ENCODE measurements at places on chromosomes 16 and 17.

GRCh38 chr16:3004319-3004718 is 8.4 kb upstream of the CLDN9 start:
- DNase-seq: no peak

DNA sequence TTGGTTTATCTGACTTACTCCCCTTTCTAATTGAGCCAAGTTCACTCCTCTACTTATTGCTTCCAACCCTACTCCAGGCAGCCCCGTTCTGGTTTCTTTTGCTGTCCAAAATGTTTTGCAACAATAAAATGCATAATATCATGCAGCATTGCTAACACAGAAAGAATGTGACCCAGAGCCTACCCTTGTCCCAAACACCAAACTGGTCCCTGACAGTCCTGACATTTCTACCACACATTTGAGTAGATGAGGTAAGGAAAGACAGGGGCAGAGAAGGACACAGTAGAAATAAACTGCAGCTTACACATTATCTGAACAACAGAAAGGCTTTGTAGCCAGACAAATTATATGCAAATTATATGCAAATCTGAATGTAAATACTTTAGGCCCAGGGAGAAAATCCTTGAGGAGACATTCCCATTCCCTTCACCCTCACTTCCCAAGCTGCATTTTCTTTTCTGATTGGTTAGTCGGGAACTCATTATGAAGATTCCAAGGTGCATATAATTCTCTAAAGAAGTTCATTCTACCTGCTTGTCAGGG is 31.6 kb downstream of the SOX9 start:
- DNase-seq: no peak

GRCh38 chr16:51404386-51404785 is 253.3 kb upstream of the SALL1 start:
- no peak for DNase-seq

GRCh38 chr17:50790618-50791017 is 23.3 kb upstream of the ANKRD40CL start:
- DNase-seq: no peak

GRCh38 chr17:45650561-45650960 is 133.6 kb upstream of the CRHR1 start:
- DNase-seq: no peak

DNA sequence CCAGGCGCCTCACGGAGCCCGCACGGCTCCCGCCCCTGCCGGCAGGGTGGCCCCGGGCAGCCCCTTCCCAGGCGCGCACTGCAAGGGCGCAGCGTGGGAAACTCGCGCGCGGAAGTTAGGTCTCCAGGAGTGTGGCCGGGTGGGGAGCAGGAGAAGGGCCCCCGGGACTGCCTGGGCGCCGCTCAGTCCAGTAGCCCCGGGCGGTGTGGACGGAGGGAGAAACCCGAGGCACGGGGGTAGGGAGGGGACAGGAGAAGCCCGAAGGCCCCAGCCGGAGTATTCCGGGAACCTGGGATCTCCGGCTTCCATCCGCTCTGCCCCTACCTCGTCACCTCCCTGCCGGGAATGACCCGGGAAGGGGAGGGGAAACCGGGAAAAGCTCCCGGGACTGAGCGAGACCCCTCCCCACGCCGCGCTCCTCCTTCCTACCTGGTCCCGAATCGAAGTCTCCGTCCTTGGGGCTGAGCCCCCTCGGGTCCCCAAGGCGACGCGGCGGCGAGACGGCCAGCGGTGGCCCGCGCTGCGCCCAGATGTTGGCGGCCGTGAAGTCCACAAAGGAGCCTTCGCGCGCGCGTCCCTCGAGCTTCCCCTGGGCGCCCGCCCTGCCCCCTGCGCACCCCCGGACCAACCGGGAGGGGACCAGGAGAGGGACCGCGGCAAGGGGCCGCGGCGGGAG is 418 bp downstream of the SOCS3 start:
- no peak for DNase-seq

DNA sequence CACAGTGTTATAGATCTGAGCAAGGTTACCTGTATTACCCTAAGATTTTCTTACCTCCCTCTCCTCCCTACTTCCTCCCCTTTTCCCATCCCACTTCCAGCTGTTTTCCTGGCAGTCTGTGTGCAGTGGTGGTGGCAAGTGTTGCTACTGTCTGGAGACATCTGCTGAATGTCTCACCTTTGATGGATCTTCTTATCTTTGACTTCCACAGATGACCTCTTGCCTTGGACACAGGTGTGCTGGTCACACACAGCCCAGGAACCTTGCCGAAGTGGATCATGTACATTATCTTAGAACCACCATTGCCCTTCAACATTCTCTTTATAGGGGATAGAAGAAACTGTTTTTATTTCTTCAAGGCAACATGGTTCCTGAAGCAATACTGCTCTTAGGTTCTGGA is 245.1 kb downstream of the UTP18 start:
- no peak for DNase-seq

GRCh38 chr17:77901481-77901880 is 57.0 kb upstream of the TNRC6C start:
- DNase-seq: no peak

DNA sequence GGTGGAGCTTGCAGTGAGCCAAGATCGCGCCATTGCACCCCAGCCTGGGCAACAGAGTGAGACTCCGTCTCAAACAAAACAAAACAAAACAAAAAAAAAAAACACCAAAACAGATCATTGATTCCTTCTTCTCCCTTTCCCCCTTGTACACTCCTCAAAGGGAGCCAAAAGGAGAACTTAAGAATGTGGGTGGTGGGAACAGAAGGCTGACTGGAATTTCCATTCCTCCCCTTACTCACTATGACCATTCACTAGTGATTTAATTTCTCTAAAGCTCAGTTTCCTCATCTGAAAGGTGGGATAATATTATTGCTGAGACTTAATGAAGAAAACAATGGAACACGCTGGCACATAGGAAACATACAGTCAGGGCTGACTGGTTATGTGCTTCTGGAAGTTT is 17.1 kb upstream of the HNF1B start:
- no peak for DNase-seq

DNA sequence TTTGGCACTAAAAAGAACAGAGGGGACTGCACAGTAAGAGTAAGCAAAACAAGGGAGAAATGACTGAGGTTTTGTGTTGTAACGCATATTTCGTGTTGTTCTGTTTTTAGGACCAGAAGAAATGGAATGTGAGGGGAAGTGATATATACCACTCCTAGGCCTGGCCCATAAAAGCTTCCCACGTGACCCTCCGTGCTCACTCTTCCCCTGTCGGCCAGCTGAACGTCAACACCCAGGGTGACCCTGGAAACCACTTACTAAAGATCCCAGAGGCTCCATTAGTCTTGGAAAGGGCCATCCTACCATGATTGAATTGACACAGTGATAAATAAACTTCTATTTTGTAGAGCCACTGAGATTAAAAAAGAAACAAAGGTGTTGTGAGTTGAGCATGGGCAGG is 79.8 kb downstream of the HELZ start:
- no peak for DNase-seq

DNA sequence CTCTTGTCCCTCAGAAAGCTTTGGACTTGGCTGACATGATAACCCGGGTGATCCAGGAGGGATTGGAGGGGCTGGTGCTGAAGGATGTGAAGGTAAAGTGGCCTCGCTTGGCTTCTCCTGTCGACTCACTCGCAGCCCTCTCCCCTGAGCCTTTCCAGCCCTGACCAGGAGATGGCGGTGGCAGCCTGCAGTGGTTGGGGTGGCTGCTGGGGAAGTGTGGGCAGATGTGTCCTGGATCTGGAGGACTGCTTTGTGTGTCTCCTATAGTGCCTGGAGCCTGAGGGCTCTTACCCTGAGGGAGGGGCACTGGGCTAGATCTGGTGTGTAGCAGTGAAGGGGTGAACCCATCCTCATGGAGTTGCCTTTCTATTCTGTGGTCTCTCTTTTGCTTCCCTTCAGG is 17.9 kb downstream of the LIG3 start:
- no peak for DNase-seq

DNA sequence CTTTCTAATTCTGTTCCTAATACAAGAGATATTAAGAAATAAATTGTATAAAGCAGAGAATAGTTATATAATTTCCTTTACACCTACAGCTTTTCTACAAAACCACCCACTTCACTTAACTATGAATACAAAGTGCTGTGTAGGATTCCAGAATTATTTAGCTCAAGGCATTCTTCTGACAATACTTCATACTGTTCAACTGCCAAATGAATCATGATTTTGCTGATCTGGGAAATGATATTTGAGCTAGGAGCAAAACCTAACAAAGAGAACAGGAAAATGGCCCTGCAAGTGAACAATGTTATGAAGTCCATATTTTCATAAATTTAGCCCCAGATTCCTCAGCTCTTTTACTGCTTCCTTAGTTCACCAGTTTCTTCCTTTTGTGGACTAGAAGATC is 12.9 kb downstream of the BBS2 start:
- no peak for DNase-seq

- DNase-seq: no peak
These were observed 51.9 kb downstream of the C16orf95 start for GRCh38 chr16:87265261-87265660.

- no peak for DNase-seq
These were observed 37.8 kb upstream of the BCAR1 start for GRCh38 chr16:75289189-75289588.

GRCh38 chr17:60098578-60098977 is 19.9 kb upstream of the HEATR6 start:
- no peak for DNase-seq

DNA sequence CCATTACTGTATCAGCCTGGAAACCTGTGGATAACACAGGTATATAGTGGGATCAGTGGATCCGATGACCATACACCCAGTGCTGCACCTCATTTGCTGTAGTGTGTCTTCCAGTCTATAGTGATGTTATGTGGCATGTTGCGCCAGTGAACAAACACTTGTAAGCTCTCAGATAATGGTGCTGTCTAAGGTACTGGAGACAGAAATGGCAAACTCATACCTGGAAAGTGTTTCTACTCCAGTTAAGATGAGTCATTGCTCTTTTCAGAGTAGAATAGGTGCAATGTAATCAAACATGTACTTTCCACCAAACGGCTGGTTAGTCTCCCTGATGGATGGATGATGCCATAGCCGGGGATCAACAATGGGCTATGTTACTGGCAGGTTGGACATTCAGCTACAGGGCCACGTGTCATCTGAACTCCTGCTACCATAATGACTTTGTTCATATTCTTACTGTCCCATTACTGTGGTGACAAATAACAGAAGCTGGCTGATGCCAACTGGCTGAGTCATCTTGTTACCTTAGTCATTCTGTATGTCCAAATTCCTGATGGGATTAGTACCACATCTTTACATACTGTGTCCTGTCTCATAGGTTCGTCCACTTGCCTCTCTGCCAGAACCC is 6.3 kb downstream of the CCL11 start:
- no peak for DNase-seq

GRCh38 chr16:3118846-3119245 is 6.5 kb downstream of the ZNF205 start:
- DNase-seq: no peak

GRCh38 chr16:59169168-59169567 is 435.1 kb upstream of the GOT2 start:
- DNase-seq: no peak

GRCh38 chr17:18156171-18156975 is 27.3 kb upstream of the ALKBH5 start:
- no peak for DNase-seq

- no peak for DNase-seq
These were observed 290.4 kb downstream of the HS3ST3A1 start for GRCh38 chr17:13311306-13311705.

- no peak for DNase-seq
These were observed 181.5 kb downstream of the PRKCA start for GRCh38 chr17:66483906-66484305.

DNA sequence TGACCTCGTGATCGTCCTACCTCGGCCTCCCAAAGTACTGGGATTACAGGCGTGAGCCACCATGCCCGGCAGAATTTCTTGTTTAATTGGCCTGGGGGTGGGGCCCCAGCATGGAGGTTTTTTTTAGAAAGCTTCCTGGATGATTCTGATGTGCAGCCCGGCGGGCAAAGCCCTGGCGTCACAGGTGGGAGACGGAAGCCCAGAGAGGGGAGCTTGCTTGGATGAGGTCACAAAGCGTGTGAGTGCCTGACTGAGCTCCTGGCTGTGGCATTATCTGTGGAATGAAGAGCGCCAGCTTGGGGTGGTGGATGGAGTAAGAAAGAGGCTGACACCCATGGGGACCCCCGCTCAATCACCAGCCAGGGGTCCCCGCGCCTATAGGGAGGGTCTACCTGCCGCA is 4.1 kb downstream of the VASN start:
- no peak for DNase-seq

DNA sequence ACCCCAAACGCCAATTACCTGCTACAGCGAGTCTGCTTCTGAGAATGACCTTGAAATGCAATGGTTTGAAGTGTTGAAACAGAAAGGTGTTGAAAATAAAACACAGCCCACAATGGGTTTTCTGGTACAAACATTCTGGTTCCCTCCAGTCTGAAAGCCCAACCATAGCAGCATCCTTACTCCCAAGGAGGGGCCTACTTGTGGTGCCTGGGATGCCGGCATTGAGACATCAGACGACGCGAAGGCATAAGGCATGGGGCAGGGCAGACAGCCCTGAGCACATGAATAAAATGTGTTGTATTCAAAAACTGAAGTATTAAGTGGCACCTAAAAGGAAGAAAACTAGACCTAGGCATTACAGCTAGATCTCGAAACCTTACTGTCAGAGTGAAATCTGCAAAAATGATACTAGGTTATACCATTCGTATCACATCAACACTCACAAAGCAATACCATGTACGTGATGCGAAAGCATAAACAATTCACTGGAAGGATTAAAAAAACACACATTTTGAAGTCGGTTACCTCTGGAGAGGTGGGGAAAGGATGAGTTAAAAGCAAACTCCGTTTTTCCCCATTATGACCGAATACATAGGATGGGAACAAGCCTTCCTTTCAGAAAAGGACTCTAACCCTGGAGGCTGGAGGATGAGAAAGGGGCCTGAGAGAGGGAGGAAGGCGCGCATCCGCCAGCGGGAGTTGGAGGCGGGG is 702 bp downstream of the NUDT21 start:
- no peak for DNase-seq

GRCh38 chr17:65092262-65092661 is 35.7 kb upstream of the GNA13 start:
- DNase-seq: no peak

DNA sequence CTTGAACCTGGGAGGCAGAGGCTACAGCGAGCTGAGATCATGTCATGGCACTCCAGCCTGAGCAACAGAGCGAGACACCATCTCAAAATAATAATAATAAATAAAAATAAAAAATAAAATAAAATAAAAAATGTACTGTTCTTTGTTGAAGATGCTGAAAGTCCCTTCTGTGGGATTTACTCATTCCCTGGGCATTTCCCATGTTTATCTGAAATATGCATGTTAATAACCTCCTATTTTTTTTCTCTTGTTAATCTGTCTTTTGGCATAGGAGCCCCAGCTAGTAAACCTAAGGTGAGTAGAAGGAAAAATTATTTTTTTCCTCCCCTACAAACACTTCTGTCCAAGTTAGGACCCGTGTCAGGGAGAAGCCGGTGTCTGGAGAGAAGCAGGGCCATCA is 34.4 kb downstream of the TMEM92 start:
- no peak for DNase-seq

DNA sequence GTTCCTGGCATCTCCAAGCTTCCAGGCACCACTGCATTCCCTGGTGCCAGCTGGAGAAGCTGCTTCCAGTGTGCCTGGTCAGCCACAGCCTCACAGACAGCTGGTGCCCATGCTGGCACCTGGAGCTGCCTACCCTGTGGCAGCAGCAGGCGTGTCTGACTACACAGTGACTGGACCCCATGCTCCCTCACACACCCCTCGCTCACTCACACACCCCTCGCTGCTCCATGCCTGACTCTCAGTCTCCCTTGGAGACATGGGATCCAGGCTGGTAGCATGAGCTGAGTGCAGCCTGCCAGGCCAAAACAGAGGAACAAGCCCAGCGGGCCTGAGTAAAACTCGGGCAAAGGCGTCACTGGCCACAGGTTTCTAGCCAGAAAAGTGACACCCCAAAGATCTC is 59.1 kb upstream of the SMIM36 start:
- no peak for DNase-seq

- DNase-seq: peak; percentile 50
These were observed 19.3 kb upstream of the NXPH3 start for GRCh38 chr17:49556223-49556943.
